ENCODE measurements at places on chromosomes 2 and 18.

GRCh38 chr2:187994464-187995331, 297.0 kb upstream of the GULP1 start:
- DNase-seq = peak; percentile 61

DNA sequence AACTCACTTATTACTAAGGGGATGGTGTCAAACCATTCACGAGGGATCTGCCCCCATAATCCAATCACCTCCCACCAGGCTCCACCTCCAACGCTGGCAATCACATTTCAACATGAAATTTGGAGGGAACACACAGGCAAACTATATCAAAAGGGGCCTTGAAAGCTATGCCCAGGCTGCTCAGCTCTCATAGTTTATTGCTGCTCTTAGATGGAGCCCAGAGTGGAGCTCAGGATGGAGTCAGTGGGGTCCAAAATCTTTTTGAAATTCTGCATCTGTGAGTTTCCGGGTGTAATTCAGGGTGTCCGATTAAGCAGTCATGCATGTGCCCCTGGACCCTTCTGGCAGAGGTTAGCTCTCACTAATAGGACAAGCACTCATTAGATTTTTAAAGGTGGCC, 24.3 kb downstream of the RHOB start:
- no peak for DNase-seq

DNA sequence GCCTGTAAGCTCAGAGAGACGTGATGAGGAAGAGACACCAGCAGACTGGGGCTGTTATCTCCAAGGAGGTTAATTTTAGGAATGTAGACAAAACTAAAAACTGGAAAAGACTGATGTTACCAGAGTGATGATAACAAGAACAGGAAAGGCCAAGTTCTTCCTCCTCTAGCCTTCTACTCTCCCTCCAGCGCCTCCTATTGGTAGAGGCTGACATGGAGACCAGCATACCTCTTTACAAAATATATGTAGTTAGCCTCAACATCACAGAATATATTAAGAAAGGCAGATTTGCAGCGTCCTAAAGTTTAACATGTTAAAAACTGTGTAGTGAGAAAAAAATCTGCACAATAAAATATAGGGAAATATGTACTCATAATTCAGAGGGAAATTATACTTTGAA, 66.0 kb downstream of the TCF4 start:
- DNase-seq = no peak

- DNase-seq = no peak
Measured at GRCh38 chr18:6590326-6590725, 139.2 kb upstream of the ARHGAP28 start.

GRCh38 chr2:225531559-225531958, 132.0 kb downstream of the NYAP2 start:
- DNase-seq = no peak

GRCh38 chr18:48330016-48330991, 78.9 kb downstream of the ZBTB7C start:
- DNase-seq = no peak

DNA sequence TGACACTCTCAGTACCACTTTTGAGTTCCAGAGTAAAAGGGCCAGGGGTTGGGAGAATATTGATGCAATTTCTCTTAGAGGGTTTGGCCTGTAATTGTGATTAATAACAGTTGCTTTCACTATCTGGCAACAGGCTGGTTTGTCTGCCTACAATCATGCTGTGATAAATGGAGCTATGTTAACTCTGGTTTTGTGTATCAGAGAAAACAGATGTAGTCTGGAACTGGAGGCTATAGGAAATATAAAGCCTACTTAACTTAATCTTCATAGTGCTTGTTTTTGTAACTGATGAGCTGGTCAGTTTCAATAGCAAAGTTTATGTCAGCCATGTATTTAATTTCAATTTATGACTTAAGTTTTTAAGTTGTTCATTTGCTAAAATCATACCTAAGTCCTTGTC, 138.0 kb downstream of the AGPS start:
- DNase-seq = no peak

GRCh38 chr18:55452123-55452611, 135.8 kb downstream of the TCF4 start:
- DNase-seq = no peak

- no peak for DNase-seq
Measured at GRCh38 chr18:34261865-34262780, 37.4 kb upstream of the NOL4 start.

GRCh38 chr2:45237850-45238542, 228.7 kb upstream of the SIX2 start:
- no peak for DNase-seq

- DNase-seq = no peak
Measured at GRCh38 chr18:63440881-63441280, 18.6 kb upstream of the VPS4B start.

- no peak for DNase-seq
Measured at GRCh38 chr2:236956641-236957040, 129.0 kb upstream of the COPS8 start.

- DNase-seq = no peak
Measured at GRCh38 chr2:126172631-126173184, 483.2 kb upstream of the GYPC start.

GRCh38 chr2:11616097-11616687, 53.8 kb downstream of the NTSR2 start:
- DNase-seq = no peak

DNA sequence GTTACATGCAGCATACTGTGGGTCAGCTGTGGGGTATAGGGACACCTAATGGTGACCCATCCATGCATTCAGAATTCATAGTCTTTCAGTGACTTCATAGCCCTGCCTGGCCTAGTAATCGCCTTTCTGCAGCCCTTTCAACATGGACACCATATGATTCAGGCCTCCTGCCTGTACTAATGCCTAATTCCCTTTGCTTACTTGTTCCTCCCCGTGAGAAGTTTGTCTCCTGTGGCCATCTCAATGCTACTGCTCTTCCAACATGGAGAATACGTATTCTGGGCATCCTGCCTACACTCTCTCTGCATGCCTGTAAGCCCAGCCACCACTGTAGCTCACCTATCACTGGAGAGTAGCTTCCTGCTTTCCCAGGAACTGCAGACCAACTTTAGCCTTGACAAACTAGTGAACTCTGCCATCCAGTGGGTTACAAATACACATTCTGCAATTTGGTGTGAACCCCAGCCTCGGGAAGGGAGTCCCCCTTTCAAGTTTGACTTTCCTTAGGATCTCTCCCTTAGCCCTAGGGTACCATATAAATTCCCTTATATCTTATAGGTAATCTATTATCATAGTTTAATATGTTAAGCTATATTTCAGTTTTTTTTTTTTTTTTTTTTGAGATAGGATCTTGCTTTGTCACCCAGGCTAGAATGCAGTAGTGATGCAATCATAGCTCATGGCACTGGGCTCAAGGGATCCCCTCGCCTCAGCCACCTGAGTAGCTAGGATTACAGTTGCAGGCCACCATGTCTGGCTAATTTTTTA, 22.3 kb downstream of the M1AP start:
- DNase-seq = no peak

DNA sequence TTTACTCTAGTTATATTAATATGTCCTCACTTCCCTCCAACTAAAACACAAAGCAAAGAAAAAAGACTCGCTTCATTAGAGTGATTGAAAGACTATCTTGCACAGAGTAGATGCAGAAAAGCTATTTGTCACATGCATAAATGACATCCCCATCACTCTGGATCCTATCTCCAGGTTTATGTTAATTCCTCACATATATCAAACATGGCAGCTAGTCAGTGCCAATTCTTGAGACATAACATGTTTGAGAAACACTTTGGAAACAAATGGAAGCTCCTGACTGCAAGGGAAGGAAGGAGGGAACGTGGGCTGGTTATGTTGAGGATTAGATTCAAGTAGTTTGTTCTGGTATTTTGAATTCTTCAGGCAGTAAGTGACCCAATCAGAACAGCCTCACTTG, 89.8 kb upstream of the BCL2L11 start:
- no peak for DNase-seq

DNA sequence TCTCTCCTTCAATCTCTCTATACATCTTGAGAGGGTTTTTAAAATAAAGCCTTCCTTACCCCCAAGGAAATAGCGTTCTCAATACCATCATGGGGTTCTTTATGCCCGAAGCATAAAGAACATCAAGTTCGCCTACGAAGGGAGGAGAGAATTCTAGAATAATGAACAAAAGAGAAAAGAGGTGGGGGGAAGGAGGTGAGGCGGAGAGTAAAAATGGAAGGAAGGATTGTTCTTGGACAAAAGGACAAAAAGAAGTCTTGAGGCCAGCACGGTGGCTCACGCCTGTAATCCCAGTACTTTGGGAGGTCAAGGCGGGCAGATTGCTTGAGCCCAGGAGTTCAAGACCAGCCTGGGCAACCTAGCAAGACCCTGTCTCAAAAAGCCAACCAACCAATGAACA, 319.8 kb upstream of the NCKAP5 start:
- no peak for DNase-seq

DNA sequence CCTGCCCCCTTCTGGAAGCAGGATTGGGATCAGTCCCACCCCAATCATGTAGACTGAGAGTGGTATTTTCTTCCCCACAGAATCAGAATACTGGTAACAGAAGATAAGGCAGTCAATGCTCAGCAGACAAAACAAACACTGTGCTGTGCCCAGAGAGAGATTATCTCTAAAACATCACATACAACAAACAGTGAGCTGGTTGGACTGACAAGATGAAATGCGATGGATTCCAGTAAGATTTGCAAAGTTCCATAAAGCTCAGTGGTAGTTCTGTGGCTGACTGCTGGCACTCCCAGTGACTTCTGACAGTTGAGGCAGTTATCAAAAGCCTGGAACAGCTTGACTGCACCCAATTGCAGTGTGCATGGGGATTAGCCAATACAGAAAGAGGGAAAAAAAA, 311.5 kb upstream of the MGAT5 start:
- no peak for DNase-seq

GRCh38 chr2:105422801-105423200, 23.9 kb upstream of the FHL2 start:
- no peak for DNase-seq

DNA sequence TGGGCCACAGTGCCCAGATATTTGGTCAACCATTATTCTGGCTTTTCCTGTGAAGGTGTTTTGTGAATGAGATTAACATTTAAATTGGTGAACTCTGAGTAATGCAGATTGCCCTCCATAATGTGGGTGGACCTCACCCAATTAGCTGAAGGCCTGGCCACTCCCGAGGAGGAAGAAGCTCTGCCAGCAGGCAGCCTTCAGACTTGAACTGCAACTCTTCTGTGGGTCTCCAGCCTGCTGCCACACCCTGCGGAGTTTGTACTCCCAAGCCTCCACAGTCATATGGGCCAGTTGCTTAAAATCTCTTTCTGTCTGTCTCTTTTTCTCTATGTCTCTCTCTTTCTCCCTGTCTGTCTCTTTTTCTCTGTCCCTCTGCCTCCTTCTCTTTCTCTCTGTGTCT, 262.7 kb downstream of the MYCN start:
- DNase-seq = no peak

- no peak for DNase-seq
Measured at GRCh38 chr18:74342416-74343043, 26.9 kb downstream of the C18orf63 start.

DNA sequence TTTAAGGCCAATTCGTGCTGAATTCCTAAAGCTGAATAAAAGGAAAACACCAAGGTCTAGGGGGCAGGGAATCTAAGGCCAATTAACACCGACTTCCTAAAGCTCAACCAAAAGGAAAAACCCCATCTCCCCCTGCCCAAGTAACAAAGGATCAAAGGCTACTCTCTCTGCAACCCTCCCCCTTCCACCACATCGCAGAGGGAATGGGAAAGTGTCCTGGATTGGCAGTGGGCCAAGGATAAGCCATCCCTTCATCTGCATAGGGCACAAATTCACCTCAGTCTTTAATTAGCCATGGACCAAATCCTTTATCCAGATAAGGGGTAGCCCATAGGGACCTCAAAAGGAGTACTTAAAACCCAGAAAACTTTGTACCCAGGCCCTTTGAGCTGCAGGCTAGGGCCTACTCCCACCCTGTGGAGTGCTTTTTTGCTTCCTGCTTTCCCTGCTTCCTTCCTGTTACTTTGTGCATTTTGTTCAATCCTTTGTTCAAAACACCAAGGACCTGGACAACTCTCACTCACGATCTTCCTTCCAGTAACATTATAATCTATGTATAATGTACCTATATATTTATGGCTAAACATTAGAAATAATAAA, 2119.8 kb upstream of the CELF4 start:
- no peak for DNase-seq

DNA sequence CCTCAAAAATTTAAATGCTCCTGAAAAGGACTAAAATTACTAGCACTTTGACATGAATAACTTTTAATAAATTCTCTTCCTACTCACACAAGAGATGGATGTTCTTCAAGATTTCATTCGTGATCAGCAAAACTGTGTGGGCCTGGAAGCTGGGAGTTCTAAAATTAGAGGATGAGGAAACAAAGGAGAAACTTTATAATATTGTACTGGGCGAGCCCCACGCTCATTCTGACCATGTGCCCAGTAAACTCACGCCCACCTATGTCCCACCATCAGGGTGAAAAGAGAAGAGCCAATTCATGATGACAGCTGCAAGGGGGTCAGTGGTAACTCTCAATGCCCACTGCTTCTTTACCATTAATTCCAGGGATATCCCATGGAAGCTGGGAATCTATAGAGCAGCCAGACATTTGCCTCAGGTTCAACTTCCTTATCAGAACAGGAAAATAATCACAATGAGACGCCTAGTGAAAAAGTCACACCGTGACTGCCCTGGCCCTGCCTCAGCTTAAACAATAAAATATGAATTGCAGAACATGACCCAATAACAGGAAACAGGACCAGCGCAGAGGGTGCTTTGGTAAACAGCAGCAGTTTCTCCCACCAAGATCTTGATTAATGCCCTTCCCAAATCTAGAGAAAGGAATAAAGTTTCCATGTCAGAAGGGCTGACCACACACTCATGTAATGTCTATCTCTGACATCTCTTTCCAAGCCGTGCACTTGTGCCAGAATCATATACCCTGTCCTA, 438.6 kb downstream of the TXNL1 start:
- DNase-seq = no peak

DNA sequence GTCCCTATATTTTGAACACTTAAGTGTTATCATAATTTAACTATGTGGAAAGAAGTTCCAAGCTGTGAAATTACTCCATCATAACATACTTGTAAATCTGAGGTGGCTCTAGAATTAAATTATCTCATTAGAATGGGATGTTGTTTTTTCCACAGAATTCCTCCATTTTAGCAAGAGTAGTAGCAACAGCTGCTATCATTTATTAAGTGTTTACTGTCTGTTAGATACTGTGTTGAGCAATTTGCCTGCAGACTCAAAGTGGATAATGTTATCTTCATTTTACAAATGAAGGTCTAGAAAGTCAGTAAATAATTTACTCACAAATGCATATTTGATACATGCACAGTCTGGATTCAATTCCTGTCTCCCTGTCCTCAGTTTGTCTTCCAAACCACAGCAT, 504.8 kb upstream of the NRP2 start:
- no peak for DNase-seq
